ENCODE measurements at places on chromosomes 4 and X. TPM values are rescaled to one million over a fixed set of nuclear protein-coding genes. Genes with fewer than 3 reads are reported as not detected.

Gene SERPINA7
- total RNA-seq, result not detected

Gene ASB9
- total RNA-seq, result 3.6 TPM

Gene COL25A1
- total RNA-seq, result 9.7 TPM

Gene PNMA3
- total RNA-seq, result 1.2 TPM

Gene F11
- not detected for total RNA-seq

Gene BEX2
- total RNA-seq, result 35.5 TPM

GRCh38 chr4:94689155-94689860 lies 68.4 kb upstream of the BMPR1B start:
- no peaks in the 10 kb centered on the region for H3K27me3 ChIP-seq
- no peak overlapping the region for H3K4me3 ChIP-seq
- peak; percentile 36 for DNase-seq

DNA sequence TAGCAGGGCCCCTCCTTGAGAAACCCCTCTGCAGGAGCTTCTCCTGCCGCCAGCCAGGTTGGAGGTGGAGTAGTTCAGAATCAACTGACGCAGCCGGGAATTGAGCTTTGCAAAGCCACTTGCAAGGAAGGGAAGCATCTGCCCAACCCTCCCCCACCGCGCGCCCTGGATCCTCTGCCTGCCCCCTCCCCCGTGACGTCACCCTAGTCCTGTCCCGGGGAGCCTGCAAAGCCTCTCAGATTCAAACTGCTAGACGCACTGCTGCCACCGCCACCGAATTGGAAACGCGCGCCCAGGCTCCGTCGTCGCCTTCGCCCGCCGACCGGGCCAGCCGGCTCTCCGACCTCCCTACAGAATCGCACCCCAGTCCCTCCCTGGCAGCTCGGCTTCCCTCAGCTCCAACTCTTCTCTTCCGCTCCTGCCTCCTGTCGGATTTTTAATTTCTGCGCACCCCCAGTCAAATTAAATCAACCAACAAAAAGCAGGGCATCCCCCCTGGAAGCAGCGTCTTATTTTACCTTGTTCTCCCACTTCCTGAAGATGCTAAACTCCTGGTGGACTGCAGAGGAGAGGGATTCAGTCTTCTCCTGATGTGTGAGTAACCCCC lies 3.8 kb downstream of the SLITRK2 start:
- peak; percentile 37 for DNase-seq
- H3K27me3 ChIP-seq, result peaks cover 71% of the 10 kb centered on the region
- peaks cover 3% of the 10 kb centered on the region for H3K4me1 ChIP-seq
- H3K27ac ChIP-seq, result no peak overlapping the region
- H3K4me3 ChIP-seq, result no peak overlapping the region
- H3K36me3 ChIP-seq, result no peaks in the 10 kb centered on the region

DNA sequence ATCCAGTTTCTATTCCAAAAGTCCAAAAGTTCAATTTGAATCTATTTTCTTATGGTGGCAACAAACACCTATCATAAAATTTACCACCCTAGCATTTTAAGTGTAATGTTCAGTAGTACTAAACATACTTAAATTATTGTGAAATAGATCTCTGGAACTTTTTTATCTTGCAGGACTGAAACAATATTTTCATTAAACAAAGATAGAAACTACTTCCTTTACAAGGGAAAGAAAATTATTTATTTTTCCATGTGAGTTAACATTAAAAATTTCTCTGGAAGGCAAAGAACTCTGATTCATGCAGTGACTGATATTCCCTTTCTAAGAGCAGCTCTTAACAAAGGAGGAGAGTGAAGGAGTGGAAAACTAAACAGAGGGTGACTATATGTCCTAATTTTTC lies 40.2 kb downstream of the ADH7 start:
- no peak overlapping the region for H3K27ac ChIP-seq
- H3K4me1 ChIP-seq, result no peaks in the 10 kb centered on the region
- H3K36me3 ChIP-seq, result no peaks in the 10 kb centered on the region

DNA sequence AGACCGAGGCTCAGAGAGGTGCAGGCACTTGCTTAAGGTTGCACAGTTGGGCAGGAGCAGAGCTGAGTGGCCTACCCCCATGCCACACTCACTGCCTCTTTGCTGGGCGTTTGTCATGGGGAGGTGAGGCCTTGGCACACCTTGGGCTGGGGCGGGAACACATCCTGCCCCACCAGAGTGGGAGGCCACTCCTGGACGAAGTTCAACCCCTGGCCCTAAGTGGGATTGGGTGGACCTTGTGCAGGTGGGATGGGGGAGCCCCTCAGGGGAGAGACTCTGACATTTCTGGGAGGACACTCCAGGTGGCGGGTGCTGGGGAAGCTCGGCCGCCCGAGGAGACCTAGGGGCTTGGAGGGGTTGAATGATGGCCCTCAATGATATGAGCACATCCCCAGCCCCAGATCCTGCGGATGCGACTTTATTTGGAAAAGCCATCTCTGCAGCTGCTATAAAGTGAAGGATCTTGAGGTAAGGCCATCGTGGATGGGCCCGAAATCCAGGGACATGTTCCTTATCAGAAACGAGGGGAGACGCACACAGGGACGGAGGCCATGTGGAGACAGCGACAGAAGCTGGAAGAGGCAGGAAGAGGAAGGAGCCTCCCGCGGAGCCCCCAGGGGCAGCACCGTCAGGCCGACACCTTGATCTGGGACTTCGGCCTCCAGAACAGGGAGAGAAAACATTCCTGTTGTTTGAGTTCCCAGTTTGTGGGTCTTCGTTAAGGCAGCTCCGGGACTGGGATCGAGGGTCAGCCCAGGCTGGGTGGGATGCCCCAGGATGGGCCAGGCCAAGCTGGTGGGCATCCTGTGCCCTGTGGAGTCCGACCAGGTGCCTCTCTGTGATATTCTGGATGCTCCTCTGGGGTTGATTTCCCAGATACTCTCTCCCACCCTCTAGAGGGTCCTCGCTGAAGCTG lies 111.6 kb upstream of the LRPAP1 start:
- H3K4me1 ChIP-seq, result peaks cover 19% of the 10 kb centered on the region
- H3K27me3 ChIP-seq, result peaks cover 34% of the 10 kb centered on the region
- H3K27ac ChIP-seq, result no peak overlapping the region
- H3K36me3 ChIP-seq, result no peaks in the 10 kb centered on the region

DNA sequence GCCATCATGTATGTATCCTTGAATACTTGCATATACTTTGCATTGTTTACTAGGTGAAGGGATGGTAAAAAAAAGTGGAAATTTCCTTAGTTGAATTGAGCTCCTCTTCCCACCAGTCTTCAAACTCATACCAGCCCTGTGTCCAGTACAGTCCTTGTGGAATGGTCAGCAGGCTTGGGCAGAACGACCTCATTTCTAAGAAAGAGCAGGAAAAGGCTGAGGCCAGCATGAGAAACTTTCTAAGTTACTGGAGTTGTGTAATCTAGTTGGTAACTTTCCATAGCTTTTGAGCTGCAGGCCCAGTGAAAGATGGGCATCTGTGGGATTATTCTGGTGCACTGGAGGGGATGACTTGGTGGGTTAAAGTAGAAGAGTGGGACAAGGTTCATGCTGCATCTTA lies 87.6 kb downstream of the DCUN1D4 start:
- H3K4me3 ChIP-seq, result no peak overlapping the region
- no peaks in the 10 kb centered on the region for H3K27me3 ChIP-seq
- H3K36me3 ChIP-seq, result no peaks in the 10 kb centered on the region
- DNase-seq, result no peak
- H3K4me1 ChIP-seq, result no peaks in the 10 kb centered on the region

DNA sequence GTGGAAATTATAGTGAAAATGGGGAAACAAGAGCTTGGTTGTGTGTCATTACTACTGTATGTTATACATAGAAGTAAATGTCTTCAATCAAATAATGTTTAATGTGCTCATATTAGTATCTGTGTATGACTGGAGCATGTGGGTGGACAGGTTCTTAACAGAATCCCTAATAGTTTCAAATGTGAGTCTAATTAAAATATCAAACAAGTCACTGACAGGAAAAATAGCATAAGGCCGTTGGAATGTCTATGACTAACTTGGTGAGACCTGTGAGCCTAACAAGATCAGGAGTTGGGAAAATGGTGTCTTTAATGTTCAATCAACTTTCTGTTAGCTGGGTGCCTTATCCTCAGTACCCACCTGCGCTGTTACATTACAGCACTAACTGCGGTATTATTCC lies 6.2 kb upstream of the CXCL3 start:
- DNase-seq, result no peak
- H3K27me3 ChIP-seq, result no peaks in the 10 kb centered on the region
- H3K4me1 ChIP-seq, result no peaks in the 10 kb centered on the region
- no peak overlapping the region for H3K4me3 ChIP-seq
- no peaks in the 10 kb centered on the region for H3K36me3 ChIP-seq

DNA sequence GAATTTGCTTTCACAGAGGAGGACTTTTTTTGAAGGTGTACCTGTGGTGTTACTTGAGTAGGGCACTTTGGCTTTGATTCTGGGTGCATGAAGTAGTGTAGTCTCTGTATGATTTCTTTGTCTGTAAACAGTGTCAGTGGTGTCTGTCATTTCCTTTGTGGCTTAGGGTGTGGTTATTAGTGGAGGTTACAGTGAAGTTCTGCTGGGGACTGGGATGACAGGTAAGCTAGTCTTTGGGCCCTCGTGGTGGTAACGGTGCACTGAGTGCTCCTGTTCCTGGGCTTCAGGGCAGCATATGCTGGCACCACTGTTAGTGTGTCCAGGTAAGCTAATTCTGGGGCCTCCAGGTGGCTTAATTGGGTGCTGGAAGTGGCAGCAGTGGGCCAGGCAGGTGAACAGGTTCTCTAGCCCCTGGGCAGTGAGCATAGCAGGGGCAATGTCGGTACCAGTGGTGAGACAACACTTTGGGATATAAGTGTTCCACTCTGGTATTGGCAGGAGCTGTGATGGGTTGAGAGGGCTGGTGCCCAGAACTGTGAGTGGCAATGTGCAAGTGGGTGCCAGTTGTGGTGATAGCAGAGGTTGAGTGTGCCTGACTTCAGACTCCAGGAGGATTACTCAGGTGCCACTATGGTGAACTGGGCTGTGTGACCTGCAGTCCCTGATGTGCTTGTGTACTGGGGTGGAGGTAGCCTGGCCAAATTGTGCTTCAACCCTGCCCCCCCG lies 26.0 kb upstream of the VSIG1 start:
- no peak overlapping the region for H3K27ac ChIP-seq
- no peaks in the 10 kb centered on the region for H3K4me1 ChIP-seq
- H3K27me3 ChIP-seq, result peaks cover 18% of the 10 kb centered on the region
- no peak for DNase-seq
- H3K4me3 ChIP-seq, result no peak overlapping the region
- no peaks in the 10 kb centered on the region for H3K36me3 ChIP-seq

GRCh38 chrX:137930533-137930932 lies 364.6 kb downstream of the ZIC3 start:
- H3K4me1 ChIP-seq, result no peaks in the 10 kb centered on the region
- H3K36me3 ChIP-seq, result no peaks in the 10 kb centered on the region
- no peaks in the 10 kb centered on the region for H3K27me3 ChIP-seq

- H3K4me1 ChIP-seq, result peaks cover 5% of the 10 kb centered on the region
- no peaks in the 10 kb centered on the region for H3K36me3 ChIP-seq
- DNase-seq, result no peak
These were observed 3.2 kb downstream of the FGF13 start for GRCh38 chrX:138708268-138708667.

GRCh38 chrX:72276478-72276953 lies 532 bp downstream of the RPS4X start:
- no peak for DNase-seq
- H3K4me3 ChIP-seq, result peak overlapping the region; percentile 82
- peak overlapping the region; percentile 87 for H3K27ac ChIP-seq
- peaks cover 14% of the 10 kb centered on the region for H3K4me1 ChIP-seq
- peaks cover 12% of the 10 kb centered on the region for H3K27me3 ChIP-seq
- peaks cover 45% of the 10 kb centered on the region for H3K36me3 ChIP-seq

GRCh38 chr4:183100827-183101226 lies 1.8 kb downstream of the WWC2 start:
- no peaks in the 10 kb centered on the region for H3K36me3 ChIP-seq
- DNase-seq, result no peak
- H3K4me1 ChIP-seq, result peaks cover 18% of the 10 kb centered on the region
- H3K4me3 ChIP-seq, result no peak overlapping the region
- peaks cover 9% of the 10 kb centered on the region for H3K27me3 ChIP-seq

GRCh38 chr4:74189331-74190043 lies 31.6 kb downstream of the MTHFD2L start:
- H3K27me3 ChIP-seq, result no peaks in the 10 kb centered on the region
- H3K4me3 ChIP-seq, result no peak overlapping the region
- DNase-seq, result peak; percentile 61
- H3K36me3 ChIP-seq, result no peaks in the 10 kb centered on the region

GRCh38 chrX:153490217-153490930 lies 4.4 kb upstream of the BGN start:
- peaks cover 4% of the 10 kb centered on the region for H3K27me3 ChIP-seq
- H3K36me3 ChIP-seq, result no peaks in the 10 kb centered on the region
- no peak for DNase-seq
- H3K27ac ChIP-seq, result peak overlapping the region; percentile 7

GRCh38 chrX:83446355-83446754 lies 61.7 kb upstream of the POU3F4 start:
- no peaks in the 10 kb centered on the region for H3K27me3 ChIP-seq
- H3K27ac ChIP-seq, result no peak overlapping the region
- no peaks in the 10 kb centered on the region for H3K36me3 ChIP-seq
- H3K4me1 ChIP-seq, result no peaks in the 10 kb centered on the region
- no peak overlapping the region for H3K4me3 ChIP-seq

- no peaks in the 10 kb centered on the region for H3K4me1 ChIP-seq
- no peaks in the 10 kb centered on the region for H3K27me3 ChIP-seq
- H3K27ac ChIP-seq, result no peak overlapping the region
- no peak overlapping the region for H3K4me3 ChIP-seq
- DNase-seq, result peak; percentile 54
- no peaks in the 10 kb centered on the region for H3K36me3 ChIP-seq
These were observed 842.2 kb downstream of the STIM2 start for GRCh38 chr4:27702730-27703431.

GRCh38 chr4:993111-994029 lies at the start of gene SLC26A1:
Gene SLC26A1 (minus strand): TSS chr4:993404. CDS start chr4:991703, 1,701 bp downstream.
- H3K4me3 ChIP-seq, result no peak within 1 kb of the TSS
- peaks cover 18% of the 10 kb centered on the region for H3K4me1 ChIP-seq
- no peak within 1 kb of the TSS for H3K27ac ChIP-seq
- no peak for DNase-seq

GRCh38 chr4:78734441-78735162 lies 41.5 kb upstream of the BMP2K start:
- H3K36me3 ChIP-seq, result no peaks in the 10 kb centered on the region
- no peak overlapping the region for H3K27ac ChIP-seq
- no peak for DNase-seq
- no peak overlapping the region for H3K4me3 ChIP-seq
- no peaks in the 10 kb centered on the region for H3K4me1 ChIP-seq

GRCh38 chr4:95549246-95550114 lies 707 bp upstream of the UNC5C start:
- peaks cover 10% of the 10 kb centered on the region for H3K4me1 ChIP-seq
- peak; percentile 70 for DNase-seq
- H3K4me3 ChIP-seq, result peak overlapping the region; percentile 54

DNA sequence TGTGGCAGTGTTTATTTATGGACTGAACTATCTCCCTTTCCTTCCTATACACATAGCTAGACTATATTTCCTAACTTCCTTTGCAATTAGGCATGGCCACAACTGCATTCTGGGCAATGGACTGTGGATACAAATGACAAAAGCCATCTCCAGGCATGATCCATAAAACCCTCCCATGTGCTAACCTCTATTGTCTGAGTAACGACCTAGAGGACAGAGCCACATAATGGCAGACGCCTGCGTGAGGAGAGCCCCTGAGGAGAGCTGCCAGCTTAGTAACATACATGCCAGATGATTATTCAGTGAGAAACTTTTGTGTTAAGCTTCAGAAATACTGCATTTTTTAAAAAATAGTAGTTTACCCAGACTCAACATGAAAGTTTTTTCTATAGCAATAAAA lies 142.9 kb downstream of the ADGRA3 start:
- no peaks in the 10 kb centered on the region for H3K27me3 ChIP-seq
- H3K4me3 ChIP-seq, result no peak overlapping the region
- DNase-seq, result no peak

GRCh38 chr4:1205586-1206298 lies 33.4 kb upstream of the SPON2 start:
- DNase-seq, result peak; percentile 5
- H3K36me3 ChIP-seq, result peaks cover 4% of the 10 kb centered on the region
- no peak overlapping the region for H3K4me3 ChIP-seq
- peaks cover 99% of the 10 kb centered on the region for H3K4me1 ChIP-seq

Measured in muscle of leg (tissue), 16 donors.